ENCODE measurements at places on chromosomes 16 and 17. TPM values are rescaled to one million over a fixed set of nuclear protein-coding genes. Genes with fewer than 3 reads are reported as not detected.

DNA sequence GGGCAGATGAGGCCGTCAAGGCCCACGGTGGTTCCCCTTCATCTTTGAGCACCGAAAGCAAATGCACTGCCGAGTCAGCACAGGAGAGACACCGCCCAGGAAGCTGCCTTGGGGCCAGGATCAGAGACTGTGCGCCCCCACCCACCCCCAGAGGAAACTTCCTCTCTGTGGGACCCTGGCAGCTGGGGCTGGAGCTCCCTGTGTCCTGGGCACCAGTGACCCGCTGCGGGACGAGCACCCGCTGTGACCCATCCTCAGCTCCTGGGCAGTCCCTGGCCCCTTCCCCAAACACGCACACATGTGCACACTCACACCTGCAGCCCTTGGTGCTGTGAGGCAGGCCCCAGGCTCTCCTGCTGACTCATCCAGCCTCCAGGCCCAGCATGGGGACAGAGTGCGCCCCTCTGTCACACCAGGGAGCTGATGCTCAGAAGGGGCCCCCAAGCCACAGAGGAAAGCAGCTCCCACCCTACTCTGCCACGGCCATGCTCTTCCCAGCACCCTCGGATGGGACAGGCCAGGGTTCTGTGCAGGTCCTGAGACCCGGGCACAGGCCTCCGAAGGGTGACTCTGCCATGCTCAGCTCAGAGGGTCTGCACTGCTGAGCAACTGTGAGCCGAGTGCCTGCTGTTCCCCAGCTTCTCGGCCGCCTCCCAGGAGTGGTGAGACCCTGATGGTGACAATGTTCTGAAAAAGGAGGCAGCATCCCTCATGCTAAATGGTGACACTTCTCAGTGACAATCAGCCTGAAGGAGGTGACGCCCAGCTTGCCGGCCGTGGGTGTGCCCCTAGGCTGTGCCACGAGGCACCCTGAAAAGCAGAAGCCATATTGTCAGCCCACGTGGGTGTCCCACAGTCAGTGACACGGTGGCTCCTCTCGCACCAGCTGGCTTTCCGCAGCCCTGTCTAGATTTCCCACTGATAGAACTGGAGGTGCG lies 3.6 kb downstream of the PIEZO1 start:
- no peak for DNase-seq

- no peak for DNase-seq
Observed at GRCh38 chr17:38750312-38751121, 2.0 kb upstream of the PSMB3 start.

DNA sequence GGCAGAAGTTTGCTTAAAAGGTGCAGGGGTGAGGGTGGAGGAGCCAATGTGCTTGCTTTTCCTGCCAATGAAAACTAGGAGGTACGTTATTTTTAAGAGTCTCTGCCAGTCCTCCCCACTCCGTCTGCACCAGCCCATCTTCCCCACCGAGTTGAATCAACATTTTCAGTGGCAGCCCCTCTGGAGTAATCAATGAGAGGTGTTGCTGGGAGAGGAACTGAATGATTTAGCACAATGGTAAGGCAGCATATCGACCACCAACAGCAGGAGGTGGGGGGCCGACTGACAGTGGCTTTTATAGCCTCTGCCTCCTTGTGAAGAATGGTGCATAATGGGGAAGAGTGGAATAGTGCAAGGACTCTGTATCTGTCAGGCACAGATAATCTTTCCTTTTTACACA lies 1465.0 kb upstream of the GOT2 start:
- no peak for DNase-seq

GRCh38 chr16:4874666-4875065 lies 27.4 kb downstream of the UBN1 start:
- no peak for DNase-seq

GRCh38 chr16:85091522-85091910 lies 20.8 kb downstream of the CIBAR2 start:
- DNase-seq: no peak

DNA sequence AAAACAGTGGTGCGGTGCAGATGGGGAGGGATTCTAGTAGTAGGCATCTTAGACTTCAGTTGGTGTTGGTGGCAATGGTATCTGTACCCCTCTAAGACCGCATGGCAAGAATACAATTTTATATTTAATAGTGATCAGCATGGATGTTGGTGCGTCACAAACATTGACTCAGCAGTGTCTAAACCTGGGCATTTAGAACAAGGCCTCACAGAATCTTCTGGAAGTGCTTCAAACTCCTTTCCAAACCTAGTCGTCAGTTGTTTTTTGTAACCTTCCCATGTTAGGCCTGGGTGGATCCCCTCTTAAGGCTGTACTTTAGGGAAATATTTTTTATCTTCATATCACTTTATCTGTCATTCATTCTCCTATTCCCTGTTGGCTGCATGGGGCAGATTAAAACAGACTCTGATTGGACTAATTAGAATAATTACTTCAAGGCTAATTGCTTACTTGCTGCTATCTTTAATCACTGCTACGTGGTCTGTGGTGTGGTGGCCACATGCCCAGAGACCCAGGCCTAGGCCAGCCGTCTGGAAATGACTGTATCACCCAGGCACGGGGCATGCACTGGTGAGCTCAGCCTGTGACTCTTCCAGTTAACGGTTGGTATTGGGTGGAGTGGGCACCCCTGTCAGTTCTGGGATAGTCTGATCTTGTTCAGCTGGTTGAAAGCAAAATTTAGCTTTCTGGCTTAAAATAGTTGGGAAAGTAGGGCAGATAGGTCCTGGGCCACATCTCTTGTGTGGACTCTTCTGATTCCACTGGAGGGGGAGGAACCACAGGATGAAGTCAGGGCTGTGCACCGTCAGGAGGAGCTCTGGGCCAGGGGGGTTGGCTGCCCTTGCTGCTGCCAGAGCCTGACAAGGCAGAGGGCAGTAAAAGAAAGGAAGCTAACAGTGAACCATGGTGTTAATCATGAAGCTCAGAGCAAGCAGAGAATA lies 4.5 kb downstream of the ALKBH5 start:
- DNase-seq: peak; percentile 69

TMEM235 gene
- 0.07 TPM for polyA plus RNA-seq

ABCC11 gene
- 0.27 TPM for polyA plus RNA-seq

DNA sequence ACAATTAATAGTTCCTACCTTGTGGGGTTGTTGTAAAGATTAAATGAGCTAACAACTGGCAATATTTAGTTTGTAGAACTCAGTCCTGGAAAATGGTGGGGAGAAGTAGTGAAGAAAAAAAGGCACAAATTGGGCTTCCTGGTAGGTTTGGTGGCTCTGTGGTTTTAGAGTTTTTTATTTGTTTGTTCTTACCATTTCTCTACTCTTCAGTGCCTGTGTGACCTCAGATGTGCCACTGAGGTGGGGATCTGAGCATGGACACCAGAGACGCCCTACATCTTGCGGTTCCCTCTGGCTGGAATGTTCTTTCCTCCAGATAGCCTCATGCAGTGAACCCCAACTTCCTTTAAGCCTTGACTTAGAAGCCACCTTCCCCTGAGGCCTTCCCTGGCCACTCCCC lies 7.7 kb downstream of the ZBTB4 start:
- no peak for DNase-seq

GRCh38 chr16:88465387-88465983 lies 12.4 kb downstream of the ZFPM1 start:
- no peak for DNase-seq

DNA sequence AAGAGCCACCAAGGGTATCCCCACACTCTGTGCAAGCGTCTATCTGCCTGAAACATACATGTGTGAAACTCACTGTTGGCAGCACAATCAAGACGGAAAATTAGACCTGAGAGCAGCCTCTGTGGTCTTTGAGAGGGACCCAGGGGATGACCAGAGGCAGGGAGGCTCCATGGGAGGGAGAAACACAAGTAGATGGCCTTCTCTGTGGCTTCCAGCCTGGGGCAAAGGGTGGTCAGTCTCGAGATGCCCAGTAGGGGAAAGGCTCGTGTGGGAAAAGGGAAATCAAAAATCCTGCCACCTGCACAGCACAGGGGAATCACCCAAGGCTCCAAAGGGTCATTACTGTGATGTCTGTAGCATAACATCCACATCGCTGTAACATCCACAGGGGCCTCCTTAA lies 823.3 kb downstream of the KCNJ18 start:
- DNase-seq: no peak

GRCh38 chr16:10136916-10137315 lies 45.3 kb downstream of the GRIN2A start:
- DNase-seq: no peak

DNA sequence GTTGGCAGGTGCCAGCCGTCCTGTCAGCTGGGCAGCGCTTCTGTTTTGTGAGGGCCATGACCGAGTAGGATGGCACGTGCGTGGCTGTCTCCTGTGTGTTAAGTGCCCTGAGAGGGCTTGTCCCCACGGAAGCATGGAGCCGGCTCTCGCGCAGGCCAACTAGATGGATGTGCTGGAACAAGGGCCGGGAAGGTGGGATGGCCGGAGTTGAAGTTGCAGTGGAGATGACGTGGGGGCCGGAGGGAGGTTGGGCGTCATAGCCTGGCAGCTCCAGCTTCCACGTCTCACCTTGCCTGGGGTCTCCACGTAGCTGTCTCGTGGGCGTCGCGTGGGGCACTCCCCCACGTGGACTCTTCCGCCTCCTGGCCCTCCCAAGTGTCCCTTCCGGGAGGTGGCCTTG lies 27.7 kb downstream of the TBCD start:
- no peak for DNase-seq

- DNase-seq: peak; percentile 46
Observed at GRCh38 chr17:4142107-4142900, 526 bp downstream of the ZZEF1 start.

GRCh38 chr16:85550953-85551924 lies 61.9 kb upstream of the GSE1 start:
- DNase-seq: no peak
